ENCODE measurements at places on chromosomes 5 and 9.

- DNase-seq: no peak
Observed at GRCh38 chr5:175464074-175464941, 14.1 kb upstream of the SFXN1 start.

- DNase-seq: no peak
Observed at GRCh38 chr5:102388235-102388634, 92.2 kb upstream of the SLCO4C1 start.

GRCh38 chr9:25752398-25752797 is 74.2 kb upstream of the TUSC1 start:
- no peak for DNase-seq

DNA sequence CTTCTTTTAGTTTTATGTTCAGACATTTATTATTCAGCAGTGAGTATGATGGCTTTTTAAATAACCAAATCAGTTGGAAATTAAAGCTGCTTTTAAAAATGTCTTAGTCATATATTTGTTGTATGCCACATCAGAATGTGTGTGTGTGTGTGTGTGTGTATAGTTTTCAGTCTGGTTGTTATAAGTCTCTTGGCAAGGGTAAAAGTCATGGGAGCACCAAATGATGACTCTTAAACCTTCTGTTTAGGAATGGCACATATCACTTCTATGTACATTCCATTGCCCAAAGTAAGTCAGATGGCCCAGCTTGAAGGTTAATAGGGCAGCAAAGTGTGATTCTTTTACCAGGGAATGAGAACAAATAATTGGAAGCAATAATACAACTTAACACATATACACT is 135.9 kb downstream of the RNF180 start:
- DNase-seq: no peak

- no peak for DNase-seq
Observed at GRCh38 chr5:178388386-178389025, 155.9 kb upstream of the PHYKPL start.

- DNase-seq: no peak
Observed at GRCh38 chr5:10293907-10294662, 13.6 kb downstream of the CMBL start.

DNA sequence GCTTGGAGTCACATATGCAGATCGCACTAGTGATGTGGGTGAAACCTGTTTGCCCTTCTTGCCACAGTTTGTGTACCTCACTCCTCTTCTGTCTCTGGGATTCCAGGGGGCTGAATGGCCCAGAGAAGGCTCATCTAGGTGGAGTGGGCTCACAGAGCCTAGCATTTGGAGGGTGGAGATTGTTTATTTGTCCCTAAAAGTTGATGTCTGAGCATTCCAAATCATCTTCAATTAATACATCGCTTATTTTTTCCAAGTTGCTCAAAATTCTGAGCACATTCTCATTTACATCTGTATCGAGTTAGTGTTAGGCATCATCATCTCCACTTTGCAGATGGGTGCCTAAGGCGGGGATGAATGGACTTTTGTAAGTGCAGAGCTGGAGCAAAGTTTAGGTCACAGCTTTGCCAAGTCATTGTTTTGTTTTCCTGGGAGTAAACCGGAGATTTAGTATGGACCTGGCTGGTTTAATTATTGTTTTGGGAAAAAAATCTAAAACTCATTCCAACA is 2.0 kb downstream of the ABL1 start:
- DNase-seq: no peak

GRCh38 chr5:34517249-34517648 is 138.9 kb upstream of the RAI14 start:
- DNase-seq: no peak

- no peak for DNase-seq
Observed at GRCh38 chr9:131936929-131937328, 142.7 kb downstream of the MED27 start.

- DNase-seq: no peak
Observed at GRCh38 chr5:90398726-90399125, 10.8 kb downstream of the CETN3 start.

- DNase-seq: no peak
Observed at GRCh38 chr9:114001794-114002261, 76.3 kb downstream of the AMBP start.

DNA sequence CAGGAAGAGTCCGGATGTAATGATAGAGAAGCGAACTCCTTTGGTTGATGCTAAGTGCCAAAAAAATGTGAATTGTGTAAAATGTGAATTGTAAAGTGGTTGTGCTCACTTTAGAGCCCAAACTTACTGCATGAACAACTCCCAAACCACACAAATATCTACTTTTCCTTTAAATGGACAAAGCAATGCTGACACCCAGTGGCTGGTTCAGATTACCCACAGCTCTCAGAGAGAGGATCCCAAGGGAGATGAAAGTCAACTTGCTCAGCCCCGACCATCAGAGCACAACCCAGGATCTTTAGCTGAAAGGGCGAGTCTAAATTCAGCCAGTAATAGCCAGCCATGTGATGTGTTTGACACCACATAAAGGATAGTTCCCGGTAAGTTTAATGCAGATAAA is 133.7 kb downstream of the NMUR2 start:
- no peak for DNase-seq

- DNase-seq: no peak
Observed at GRCh38 chr9:81207651-81208050, 481.7 kb downstream of the TLE1 start.

- DNase-seq: no peak
Observed at GRCh38 chr5:40378396-40379177, 301.1 kb upstream of the PTGER4 start.

GRCh38 chr5:115532517-115532916 is 12.1 kb downstream of the FEM1C start:
- no peak for DNase-seq

GRCh38 chr9:18428661-18429060 is 45.3 kb upstream of the ADAMTSL1 start:
- DNase-seq: no peak

GRCh38 chr5:72006361-72006760 is 100.9 kb upstream of the MAP1B start:
- no peak for DNase-seq

DNA sequence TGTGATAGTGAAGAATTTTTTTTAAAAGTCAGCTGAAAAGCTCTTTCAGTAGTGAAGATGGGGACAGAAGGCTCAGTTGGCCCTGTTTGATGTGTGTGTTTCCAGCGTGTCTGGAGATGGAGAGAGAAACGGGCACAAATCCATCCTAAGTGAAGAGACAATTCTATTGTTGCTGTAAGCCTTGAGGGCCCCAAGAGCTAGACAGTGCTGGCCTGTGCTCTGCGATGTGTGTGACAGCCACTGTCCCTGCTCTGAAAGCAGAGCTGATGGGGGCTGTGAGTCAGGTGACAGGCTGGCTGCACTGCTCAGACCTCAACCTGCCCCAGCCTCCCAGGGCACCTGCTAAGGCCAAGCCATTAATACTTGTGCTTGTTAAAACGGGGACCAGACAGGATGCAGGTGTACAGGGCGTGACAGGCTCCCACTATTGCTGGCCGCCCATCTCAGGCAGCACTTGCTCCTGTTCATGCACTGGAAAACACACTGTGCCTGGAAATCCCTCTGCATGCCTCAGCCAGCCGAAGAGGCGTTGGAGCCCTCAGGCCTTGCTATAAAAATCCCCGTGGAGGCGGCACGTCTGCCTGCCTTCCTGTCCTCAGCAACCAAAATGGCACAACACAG is 44.6 kb upstream of the SEMA4D start:
- no peak for DNase-seq

- DNase-seq: no peak
Observed at GRCh38 chr9:36140086-36141084, 3.9 kb downstream of the GLIPR2 start.
